ENCODE measurements at places on chromosomes 11 and 22.

GRCh38 chr22:46528121-46528610 lies 9.3 kb downstream of the CELSR1 start:
- DNase-seq = peak; percentile 98

DNA sequence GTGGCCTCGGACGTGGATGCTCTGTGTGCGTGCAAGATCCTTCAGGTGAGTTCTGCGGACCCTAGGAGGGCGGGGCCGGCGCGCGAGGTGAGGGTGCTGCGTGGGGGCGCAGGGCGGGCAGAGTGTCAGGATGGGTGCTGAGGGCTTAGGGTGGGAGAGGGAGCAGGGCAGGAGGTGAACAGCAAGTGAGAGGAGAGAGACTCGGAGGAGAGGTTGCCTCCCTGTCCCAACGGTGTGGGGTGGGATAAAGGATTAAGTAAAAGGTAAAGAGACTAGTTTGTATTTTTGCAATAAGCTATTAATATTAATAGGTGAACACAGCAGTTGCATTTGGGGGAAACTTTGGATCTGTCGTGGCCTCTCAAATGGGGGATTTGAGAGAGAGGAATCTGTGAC lies 451 bp downstream of the CDC45 start:
- DNase-seq = no peak

- DNase-seq = peak; percentile 27
Observed at GRCh38 chr11:7520011-7520942, 6.5 kb downstream of the PPFIBP2 start.

DNA sequence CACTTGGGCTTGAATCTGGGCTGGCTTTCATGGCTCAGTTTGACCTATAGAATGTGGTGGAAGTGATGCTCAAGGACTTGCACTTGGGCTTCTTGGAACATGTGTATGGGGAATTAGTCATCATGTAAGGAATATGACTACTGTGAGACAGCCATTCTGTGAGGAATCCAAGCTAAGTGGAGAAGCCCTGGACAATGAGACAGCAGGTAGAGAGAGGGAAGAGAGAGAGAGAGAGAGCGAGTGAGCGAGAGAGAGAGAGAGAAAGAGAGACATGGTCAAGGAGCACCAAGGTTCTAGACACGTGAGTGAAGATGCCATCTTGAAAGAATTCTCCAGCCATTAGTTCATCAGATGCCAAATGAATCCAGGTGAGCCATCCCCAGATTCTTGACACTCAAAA lies 261.6 kb upstream of the SORL1-AS1 start:
- DNase-seq = no peak

GRCh38 chr22:20216863-20217499 lies 51.1 kb downstream of the RTN4R start:
- no peak for DNase-seq

DNA sequence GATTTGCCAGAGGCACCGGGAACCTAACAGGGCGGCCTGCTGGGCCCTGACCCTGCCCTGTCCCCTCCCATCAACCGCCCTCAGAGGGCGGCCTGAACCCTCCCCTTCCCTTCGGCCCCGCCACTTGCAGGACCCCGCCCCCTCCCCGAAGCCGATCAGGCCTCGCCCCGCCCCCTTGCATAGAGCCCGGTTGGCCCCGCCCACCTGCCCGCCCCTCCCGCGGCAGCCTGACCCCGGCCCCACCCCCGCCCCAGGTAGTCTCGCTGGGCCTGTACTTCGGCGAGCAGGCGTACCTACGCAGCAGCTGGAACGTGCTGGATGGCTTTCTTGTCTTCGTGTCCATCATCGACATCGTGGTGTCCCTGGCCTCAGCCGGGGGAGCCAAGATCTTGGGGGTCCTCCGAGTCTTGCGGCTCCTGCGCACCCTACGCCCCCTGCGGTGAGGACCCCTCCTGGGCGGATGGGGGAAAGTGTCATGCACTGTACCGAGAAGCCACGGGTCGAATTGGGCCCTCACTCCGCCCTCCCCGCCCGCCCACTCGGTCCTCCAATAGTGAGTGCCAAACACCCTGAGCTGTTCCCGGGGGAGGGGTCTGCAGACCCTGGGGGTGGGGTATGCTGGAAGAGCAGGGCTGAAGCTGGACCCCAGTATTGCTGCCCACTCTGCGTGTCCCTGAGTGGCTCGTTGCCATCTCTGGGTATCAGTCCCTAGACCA lies 94.1 kb downstream of the CACNA1I start:
- DNase-seq = no peak
